Activated CD4-positive, CD25-positive, alpha-beta regulatory T cell treated with anti-CD3 and anti-CD28 coated beads, Interleukin-2, amount 50 U/mL, for 24 hours (primary cell): ENCODE measurements at places on chromosomes 2 and 18.

- no peak for ATAC-seq
These were observed 26.9 kb downstream of the EHD3 start for GRCh38 chr2:31260870-31261269.

GRCh38 chr2:23953625-23954024, 13.4 kb downstream of the UBXN2A start:
- no peak for ATAC-seq

- no peak for ATAC-seq
These were observed 171.0 kb downstream of the OSR1 start for GRCh38 chr2:19187323-19188020.

DNA sequence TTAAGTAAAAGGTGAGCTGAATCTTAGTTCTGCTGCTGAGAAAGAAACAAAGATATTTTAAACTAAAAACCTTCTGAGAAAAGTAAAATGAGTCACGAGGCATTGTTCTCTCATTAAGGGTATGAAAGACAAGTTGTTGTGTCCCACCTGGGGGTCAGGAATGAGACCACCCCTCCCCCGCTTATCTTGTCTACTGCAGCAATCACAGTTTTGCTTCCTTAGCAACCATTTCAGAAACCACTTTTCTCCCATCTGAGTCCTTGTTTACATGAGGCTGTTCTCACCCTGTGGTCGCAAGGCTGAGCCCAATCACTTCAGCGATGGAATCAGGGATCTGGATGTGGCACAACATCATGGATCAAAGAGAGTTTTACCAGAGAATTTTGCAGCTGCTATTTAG, 377.6 kb upstream of the NETO1 start:
- no peak for ATAC-seq

DNA sequence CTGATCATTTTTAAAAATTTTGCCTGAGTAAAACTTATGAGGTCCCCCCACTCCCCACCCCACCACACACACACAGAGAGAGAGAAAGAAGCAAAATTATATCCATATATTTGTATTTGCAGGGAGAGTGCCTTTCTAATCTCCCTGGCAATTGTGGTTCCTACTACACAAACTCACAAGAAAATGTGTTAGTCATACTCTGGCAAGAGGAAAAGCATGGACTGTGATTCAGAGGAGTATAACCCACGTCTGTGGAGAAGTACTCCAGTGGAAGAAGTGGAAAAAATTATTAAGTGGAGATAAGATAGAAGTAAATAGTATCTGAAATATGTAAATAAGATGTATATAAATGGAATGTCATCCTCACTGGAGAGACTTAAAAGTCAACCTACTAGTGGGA, 114.0 kb downstream of the DSEL start:
- ATAC-seq = no peak

GRCh38 chr2:128590309-128591021, 271.8 kb upstream of the HS6ST1 start:
- no peak for ATAC-seq

DNA sequence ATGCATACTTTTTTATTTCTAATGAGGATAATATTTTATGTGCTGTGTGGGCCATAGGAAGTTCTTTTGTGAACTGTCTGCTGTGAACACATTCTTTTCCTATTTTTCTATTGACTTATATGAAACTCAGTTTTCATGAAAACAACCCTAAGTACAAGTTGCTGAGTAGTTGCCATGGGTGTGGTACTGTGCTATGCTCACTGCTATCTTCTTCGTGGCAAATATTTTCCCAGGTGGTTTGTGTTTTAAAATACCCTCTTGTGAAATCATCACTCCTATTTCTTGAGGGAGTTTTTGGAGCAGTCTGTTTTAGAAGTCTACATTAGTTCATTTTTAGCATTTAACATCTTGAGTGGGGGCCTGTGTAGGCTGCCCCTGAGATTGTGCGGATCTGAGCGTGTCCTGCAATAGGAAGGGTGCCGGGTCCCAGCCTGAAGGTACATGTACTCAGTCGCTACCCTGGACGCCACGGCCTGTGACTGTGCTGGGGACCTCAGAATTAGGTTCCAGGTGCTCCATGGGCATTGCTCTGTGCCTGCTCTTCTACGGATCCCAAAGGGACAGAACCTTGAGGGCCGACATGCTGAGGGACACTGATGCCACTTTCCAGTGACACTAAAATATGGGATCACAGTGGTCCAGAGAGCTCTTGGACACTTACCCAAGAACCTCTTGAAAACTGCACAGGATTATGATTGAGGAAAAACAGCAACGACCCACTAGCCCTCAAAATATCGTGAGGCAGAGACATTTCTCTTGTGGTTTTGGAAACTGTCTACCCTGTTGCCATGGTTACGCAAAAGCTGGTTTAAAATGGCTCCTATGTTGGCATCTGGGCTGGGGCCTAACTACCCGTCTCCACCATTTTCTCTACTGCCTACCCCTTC, 480.4 kb downstream of the TGIF1 start:
- ATAC-seq = no peak

GRCh38 chr18:45650321-45650720, 35.0 kb downstream of the SLC14A2 start:
- no peak for ATAC-seq

DNA sequence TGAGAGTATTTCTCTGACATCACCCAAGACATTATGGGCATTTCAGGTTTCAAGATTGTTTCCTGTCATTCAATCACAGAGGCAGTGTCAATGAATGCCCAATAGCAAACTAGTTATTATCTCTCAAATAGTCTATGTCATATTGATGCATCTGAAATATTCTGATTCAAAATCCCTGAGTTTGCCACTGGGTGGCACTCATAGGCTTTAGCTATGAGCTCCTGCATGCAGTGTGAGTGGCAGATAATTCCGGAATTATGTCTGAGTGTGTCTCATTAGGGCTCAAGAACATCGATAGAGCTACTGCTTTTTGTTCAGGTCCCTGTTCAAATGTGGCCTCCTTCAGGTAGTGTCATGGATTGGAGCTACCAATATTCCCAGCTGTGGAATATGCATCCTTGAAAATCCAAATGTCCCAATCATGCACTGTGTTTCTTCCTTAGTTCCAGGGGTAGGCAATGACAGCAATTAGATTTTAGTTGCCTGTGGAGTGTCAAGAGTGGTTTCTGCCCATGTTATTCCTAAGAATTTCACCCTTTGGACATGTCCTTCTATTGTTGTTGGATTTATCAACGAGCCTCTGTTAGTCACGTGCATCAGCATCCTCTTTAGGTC, 7.8 kb upstream of the OR6B3 start:
- peak; percentile 62 for ATAC-seq

DNA sequence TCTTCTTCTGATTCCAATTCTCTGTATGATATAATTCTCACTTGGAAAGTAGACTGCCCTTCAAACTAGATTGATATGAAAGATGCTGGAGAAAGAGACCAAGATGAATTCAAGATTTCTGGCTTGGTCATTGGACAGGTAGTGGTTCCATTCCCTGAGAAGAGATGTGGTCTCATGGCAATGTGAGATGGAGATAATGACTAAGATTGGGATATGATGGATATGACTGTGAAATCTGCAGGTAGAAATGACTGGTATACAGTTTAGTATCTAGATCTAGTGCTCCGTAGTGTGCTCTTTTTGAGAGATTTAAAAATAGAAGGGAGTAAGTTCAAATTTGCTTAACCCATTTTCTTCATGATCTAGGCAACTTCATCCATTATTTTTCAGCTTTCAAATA, 425.4 kb upstream of the TRIB2 start:
- ATAC-seq = no peak

GRCh38 chr2:205868773-205869333, 186.6 kb downstream of the NRP2 start:
- ATAC-seq = no peak

DNA sequence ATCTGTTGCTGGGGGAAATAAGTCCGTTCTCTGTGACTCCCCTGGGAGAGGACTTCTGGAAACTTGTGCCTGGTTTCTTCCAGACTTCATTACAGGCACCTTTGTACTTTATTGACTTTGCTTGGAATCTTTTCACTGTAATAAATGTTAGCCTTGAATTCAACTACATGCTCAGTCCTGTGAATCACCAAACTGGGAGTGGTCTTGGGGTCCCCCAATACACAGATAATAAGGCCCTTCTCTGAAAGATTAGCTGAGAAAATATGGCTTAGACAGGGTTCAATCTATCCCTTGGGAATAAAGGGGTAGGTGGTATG, 48.7 kb upstream of the KIDINS220 start:
- no peak for ATAC-seq

- ATAC-seq = no peak
These were observed 19.3 kb downstream of the CCDC88A start for GRCh38 chr2:55400332-55400731.

GRCh38 chr2:122816803-122817202, 1061.4 kb downstream of the TSN start:
- no peak for ATAC-seq

- no peak for ATAC-seq
These were observed 67.9 kb downstream of the EIPR1 start for GRCh38 chr2:3309496-3310355.

DNA sequence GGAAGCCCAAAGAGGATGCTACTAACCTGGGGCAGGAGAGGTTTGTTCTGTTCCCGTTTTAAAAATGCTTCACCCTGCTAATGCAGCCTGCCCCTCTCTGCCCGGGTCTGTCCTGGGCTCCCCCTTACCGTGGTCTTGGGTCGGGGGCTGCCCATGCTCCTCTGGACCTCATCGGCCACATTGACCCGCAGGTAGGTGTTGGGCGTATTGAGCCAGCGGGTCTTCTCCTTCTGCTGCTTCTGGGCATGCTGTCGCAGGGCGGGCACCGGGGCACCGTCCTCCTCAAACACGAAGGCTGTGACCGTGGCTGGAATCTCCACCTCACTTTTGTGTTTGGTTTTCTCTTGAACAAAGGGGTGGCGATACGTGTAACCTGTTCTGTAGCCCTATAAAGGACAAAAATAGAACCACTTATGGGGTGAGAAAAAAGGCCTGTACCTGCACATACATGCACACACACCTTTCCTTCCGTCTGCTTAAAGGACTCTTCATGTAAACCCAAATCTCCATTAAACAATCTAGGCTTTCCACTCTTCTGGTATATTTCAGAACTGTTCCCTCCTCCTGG, 89.3 kb downstream of the ADD2 start:
- no peak for ATAC-seq

DNA sequence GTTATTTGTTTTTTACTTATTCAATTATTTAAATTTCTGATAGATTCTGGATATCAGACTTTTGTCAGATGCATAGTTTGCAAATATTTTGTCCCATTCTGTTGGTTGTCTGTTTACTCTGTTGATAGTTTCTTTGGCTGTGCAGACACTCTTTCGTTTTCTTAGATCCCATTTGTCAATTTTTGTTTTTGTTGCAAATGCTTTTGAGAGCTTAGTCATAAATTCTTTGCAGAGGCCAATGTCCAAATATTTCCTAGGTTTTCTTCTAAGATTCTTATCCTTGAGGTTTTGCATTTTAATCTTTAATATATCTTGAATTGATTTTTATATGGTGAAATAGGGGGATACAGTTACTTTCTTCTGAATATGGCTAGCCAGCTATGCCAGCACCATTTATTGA, 112.7 kb upstream of the SESTD1 start:
- no peak for ATAC-seq

GRCh38 chr2:15511686-15512085, 49.4 kb downstream of the NBAS start:
- ATAC-seq = peak; percentile 64

DNA sequence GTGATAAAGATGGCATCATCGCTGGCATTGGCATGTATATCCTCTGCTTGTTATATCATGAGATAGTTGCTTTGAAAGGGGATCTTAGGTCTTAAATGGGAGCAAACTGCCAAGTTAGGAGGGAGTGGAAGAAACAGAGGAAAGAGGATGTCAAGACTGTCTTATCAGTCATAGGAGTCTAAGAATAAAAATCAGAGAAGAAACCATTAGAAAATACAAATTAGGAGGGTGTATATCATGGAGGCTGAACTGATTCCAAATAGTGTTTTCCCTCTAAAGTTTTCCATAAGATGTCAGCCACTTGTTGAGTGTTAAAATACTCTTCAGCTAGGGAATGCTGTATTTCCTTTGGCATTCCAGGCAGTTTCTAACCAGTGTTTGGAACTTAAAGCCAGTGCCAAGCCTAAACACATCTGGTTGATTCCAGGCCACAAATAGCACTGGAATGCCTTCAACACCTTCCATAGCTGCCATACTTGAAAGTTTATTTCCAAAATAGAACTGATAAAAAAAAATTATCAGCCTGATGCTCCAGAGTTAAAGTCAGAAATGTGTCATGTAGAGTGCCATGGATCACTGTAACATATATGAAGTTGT, 129.4 kb downstream of the ZEB2 start:
- no peak for ATAC-seq

DNA sequence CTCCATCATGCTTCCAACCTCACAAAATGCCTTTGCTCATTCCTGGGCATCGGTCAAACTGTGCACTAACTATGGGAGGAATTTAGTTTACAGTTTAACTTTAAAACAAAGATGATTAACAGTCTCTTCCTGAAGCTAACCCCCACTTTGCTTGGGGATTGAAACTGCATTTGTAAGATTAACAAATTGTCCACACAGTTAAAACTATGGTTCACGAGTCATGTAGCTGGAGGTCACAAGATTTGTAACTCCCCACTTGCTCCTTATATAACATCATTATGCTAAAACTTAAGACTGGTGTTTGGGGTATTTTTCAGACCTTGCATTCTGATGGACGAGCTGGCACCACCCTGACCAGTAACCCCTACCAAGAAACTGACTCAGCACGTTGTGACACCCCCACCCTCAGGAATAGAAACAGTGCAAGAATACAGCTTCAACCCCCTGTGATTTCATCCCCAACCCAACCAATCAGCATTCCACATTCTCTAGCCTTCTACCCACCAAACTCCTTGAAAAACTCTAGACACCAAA, 252.3 kb downstream of the MBD5 start:
- no peak for ATAC-seq

GRCh38 chr2:65373365-65373918, 59.0 kb downstream of the SPRED2 start:
- no peak for ATAC-seq

DNA sequence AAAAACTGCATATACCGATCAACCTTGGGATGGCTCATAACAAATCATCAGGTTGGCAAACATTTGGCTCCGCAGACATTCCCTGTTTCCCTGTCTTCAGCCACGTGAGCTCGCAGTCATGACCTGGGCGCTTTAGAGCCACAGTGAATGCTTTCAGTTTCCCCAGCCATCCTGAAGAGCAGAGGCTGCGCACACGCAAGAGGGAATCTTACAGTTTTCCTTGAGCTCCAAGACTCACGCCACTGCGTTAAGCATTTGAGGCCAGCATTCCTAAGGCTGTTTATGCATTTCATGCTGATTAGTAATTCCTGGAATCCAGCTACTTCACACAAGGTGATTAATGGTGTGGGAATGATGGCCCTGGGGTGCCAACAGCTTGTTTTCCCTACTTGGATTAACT, 95.1 kb downstream of the MTCL1 start:
- ATAC-seq = no peak

DNA sequence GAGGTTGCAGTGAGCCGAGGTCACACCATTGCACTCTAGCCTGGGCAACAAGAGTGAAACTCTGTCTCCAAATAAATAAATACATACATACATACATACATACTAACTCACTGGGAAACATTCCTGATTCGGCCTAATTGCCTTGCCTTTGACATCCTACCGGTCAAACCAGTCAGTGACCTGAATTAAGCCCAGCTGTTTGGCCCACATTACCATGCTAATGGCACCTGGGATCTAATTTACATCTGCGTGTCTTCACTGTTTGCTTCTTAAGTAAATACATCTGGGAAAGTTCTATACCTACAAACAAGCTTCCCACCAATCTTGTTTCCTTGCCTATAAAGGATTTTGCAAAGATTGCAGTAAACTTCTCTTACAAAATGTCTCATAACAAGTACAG, 230.2 kb upstream of the ZC3H15 start:
- ATAC-seq = no peak
